Thoracic aorta endothelial cell (primary cell): ENCODE measurements at places on chromosomes 5 and 9. TPM values are rescaled to one million over a fixed set of nuclear protein-coding genes. Genes with fewer than 3 reads are reported as not detected.

The IFNK gene
- not detected in 2 replicates for total RNA-seq

The ASS1 gene
- 2.7 and 4.7 TPM in 2 replicates for total RNA-seq

The GCNT4 gene
- total RNA-seq: 0.07 and 0.13 TPM in 2 replicates

The ARID3C gene
- total RNA-seq: 0.07 TPM in 1 of 2 replicates, not detected in the other

The OR1J2 gene
- not detected in 2 replicates for total RNA-seq

The DND1 gene
- total RNA-seq: 0.43 and 0.53 TPM in 2 replicates

The SLC25A48 gene
- not detected in 2 replicates for total RNA-seq

The HMCN2 gene
- under 0.01 and 0.07 TPM in 2 replicates for total RNA-seq

The NDUFS6 gene
- total RNA-seq: 39.4 and 62.9 TPM in 2 replicates

The SPATA31A6 gene
- total RNA-seq: not detected in 2 replicates

The SEMA6A gene
- total RNA-seq: 1.1 and 1.6 TPM in 2 replicates

The PCDHGB5 gene
- total RNA-seq: 9.1 and 13.4 TPM in 2 replicates
